ENCODE measurements at places on chromosomes 13 and 19.

GRCh38 chr19:57063070-57063469 lies 56.7 kb upstream of the USP29 start:
- no peak for DNase-seq

- no peak for DNase-seq
These were observed 71.7 kb upstream of the CSNK1A1L start for GRCh38 chr13:37177125-37177524.

- DNase-seq, result peak; percentile 8
These were observed 385.5 kb downstream of the MZT1 start for GRCh38 chr13:72341904-72342303.

GRCh38 chr19:45352914-45353796 lies 12.6 kb downstream of the KLC3 start:
- DNase-seq, result no peak

- DNase-seq, result no peak
These were observed 45.5 kb upstream of the FREM2 start for GRCh38 chr13:38641164-38641948.

All from neural progenitor cell (in vitro differentiated cells).